ENCODE measurements at places on chromosomes 5 and 9.

DNA sequence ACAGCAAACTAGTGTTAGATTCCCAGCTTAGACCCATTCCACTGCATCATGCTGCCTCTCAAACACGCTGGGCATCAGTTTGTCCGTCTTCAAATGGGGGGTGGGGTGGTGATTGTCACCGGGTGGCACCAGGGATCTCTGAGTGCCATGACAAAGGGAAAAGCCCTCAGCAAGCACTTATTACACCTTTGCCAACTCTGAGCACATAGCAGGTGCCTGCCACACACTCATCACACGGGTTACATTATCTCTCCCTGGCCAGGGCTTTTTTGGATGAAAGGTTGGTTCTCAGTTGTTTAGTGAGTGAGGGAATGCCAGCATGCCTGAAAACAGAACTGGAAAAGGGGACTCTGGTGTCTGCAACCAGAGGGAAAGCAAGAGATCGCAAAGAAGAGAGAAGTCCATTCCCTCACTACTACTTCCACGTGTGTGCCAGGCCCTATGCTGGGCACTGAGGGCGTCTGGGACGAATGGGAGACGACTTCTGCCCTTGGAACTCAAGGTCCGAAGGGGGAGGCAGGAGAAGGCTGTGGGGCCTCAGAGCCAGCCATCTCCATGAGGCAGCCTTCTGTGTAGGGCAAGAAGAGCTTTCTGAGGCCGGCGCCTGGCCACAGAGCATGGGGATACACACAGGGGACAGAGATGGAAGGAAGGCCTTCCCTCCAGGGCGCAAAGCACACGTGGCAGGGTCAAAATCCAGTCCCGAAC, 48.9 kb downstream of the PAX5 start:
- DNase-seq: no peak

- no peak for DNase-seq
Observed at GRCh38 chr9:36382484-36382883, 17.6 kb downstream of the RNF38 start.

DNA sequence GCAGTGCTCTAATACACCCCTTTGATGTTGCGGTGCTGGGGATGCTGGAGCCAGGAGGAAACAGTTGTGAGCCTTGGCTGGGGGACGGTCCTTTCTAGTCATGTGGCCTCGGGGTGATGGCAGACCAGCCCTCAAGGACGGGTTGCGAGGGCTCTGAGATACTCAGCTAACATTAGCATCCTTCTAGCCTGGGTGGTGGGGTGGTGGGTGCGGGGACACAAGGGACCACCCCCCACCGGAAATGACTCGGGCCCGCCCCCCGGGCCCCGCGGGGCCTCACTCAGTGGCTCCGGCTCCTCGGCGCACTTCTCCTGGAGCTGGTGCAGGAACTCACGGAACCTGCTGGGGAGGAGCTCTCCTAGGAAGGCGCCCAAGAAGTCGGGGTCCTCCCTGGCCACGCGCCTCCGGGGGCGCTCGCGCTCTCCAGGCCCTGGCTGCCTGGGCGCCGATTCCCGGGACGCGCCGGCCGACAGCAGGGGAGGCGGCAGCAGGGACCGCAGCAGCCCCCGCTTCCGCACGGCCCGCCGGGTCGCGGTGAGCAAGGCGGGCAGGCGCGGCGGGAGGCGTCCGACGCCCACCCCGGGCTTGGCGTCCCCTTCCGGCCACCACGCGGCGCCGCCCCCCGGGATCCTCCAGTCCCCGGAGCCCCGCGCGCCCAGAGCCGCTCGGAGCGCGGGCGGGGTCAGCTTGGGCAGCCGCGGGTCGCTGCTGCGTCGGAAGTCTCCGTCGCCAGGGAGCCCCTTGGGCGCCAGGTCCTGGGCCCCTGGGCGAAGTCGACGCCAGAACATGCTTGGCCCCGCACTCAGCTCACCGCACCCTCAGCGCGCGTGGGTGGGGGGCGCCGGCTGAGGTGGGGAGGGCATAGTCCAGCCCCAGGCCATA, 873 bp downstream of the C9orf50 start:
- no peak for DNase-seq

DNA sequence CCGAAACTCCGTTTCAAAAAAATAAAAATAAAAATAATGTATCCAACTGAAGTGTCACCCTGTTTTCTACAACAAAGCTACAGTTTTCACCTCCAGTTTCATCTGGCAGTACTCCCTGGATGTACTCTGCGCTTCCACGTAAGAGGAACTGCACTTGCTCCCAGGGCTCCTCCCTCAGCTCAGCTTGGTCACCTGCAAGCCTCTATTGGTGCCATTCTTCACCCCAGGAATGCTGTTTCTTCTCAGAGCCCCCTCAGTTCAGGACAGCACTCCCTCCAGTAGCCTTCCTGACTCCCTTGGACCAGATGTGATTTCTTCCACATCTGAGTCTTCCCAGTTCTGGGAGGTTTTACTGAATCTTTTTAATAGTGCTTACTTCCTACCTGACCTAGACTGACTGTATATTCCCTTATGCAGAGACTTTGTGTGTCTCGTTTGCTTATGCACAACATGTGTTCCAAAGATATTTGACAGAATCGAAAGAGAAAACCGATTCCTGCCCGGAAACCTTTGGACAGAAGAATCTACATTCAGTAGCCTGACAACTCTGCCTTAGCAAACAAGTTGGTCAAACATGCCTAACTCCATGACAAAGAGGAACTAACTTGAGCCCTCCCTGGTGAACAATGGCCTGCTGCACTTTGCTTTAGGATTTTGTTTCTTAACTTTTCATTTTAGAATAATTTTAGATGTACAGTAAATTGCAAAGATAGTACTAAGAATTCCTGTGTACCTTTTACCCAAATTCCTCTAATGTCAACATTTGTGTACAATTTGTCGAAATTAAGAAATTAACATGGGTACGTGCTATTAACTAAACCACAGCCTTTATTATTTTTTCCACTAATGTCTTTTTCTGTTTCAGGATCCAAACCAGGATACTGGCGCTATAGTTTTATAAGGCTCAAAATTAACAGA, 814 bp downstream of the CCDC125 start:
- DNase-seq: no peak

DNA sequence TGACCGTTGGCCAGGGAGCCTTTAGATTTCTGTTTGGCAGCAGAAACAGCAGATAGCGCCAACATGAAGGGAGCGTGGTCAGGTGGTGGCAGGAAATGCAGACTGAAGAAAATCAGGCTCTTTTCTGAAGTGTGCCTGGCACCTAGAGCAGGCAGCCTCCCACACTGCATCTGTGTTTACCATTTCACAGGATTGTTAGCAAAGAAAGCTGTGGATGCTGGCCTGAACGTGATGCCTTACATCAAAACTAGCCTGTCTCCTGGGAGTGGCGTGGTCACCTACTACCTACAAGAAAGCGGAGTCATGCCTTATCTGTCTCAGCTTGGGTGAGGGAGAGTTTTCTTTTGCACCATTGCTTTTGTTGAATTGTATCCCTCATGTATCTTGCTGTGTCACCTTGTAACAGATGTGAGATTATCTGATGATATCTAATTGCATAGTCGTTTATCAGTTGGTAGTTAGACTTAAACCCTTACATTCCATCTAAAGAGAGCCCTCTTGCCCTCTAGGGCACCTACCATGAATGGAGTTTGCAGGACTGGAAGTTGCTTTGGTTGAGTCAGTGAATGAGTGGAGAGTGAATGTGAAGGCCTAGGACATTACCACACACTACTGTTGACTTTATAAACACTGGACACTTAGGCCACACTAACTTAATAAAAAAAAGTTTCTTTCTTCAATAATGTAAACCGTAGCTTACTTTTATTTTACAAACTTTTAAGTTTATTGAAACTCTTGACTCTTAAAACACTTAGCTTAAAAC, 42.8 kb downstream of the ACO1 start:
- DNase-seq: no peak

GRCh38 chr5:157366741-157367674, 93.0 kb upstream of the NIPAL4 start:
- DNase-seq: no peak

DNA sequence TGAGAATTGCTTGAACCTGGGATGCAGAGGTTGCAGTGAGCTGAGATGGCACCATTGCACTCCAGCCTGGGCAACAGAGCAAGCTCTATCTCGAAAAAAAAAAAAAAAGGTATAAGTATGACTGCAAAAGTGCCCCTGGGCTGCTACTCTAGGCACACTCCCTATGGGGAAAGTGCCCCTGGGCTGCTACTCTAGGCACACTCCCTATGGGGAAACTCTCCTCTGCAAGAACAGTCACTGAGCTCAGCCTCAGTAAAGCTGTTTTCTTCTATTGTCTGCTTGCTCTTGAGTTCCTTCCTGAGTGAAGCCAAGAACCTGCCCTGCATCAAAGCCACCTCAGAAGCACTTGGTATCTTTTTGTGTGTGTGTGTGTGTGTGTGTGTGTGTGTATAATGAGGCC, 20.9 kb upstream of the TENT2 start:
- DNase-seq: no peak

- DNase-seq: no peak
Observed at GRCh38 chr5:17763301-17763700, 129.0 kb downstream of the TAF11L14 start.

DNA sequence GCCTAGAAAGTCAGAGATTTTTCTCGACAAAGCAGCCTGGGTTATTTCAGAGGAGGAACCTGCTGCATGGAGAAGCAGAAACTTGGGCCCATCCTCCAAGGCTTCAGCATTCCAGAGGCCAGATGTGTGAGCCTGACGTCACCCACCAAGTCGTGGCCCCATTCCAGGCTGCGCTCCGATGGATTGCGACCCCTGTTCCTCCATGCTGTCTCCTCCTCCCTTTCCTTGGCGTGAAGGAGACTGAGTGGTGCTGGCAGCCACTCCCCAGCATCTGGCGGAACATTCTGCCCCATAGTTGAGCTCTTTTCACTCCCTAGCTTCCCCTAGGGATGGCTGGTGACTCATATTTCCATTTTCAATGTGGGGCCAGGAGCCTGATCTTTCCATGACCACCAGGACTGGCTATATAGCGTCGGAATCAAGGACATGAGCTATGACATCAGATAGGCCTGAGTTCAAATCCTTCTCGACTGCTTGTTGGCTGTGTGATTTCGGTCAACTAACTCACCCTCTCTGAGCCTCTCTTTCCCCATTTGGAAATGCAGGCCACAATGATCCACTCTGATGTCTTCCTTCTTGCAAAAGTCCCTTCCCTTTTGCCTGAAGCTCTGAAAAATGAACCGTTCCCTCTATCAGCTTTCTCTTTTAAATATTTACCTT, 24.5 kb upstream of the DUSP1 start:
- no peak for DNase-seq

DNA sequence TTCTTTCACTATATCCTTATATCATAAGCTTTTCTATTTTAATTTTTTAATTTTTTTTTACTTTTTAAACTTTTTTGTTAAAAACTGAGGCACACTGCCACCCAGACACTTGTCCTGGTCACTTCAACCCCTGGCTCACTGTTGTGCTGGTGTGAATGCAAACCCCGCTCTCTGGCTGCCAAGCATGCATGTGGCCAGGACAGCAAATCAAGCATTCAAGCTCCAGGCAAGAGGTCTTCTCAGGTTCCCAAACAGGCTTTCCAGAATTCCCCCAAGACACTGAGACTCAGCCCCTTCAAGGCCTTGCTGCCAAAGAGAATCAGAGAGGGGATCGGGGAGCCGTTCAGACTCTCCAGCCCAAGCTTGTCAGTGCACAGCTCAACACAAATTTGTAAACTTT, 139.9 kb downstream of the FANCC start:
- no peak for DNase-seq

GRCh38 chr5:91638010-91638409, 254.9 kb upstream of the ARRDC3 start:
- no peak for DNase-seq

DNA sequence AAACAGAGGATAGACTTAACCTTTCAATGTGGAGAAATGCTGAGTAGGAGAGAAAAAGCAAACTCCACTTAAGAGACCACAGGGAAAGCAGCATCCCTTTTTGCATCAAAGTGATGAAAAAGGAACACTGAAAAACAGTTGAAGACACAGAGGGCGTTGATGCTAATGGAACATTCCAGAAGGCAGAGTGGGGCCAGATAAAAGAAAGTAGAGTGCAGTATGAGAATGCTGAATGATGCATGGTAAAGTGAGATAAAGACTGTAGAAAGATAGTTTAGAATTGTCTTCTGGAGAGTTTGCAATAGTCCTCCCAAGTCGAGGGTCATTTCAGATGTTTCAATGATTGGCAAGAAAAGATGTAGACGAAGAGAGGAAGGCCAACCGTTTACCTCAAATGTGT, 574.3 kb downstream of the PRR16 start:
- DNase-seq: no peak

- no peak for DNase-seq
Observed at GRCh38 chr5:31442058-31442745, 89.7 kb downstream of the DROSHA start.

- DNase-seq: peak; percentile 54
Observed at GRCh38 chr5:113390224-113390623, 44.6 kb downstream of the TSSK1B start.

DNA sequence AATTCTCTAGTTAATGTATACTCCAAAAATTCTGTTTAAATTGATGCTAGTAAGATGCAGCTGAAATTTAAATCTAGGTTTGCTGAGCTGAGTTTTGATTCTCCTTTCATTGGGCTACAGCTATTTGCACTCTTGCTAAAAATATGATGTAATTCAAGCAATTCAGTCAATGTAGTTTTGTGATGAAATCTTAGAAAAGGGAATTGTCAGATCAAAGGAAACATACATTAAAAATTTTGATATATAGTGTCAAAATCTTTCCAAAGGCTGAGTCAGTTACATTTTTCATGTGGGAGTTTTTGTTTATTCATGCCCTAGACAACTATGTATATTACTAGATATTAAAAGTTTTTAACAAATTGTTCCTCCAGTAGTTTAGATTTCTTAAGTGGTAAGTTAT, 334.9 kb upstream of the DAB2 start:
- DNase-seq: no peak

- no peak for DNase-seq
Observed at GRCh38 chr5:133950821-133951612, 17.4 kb downstream of the C5orf15 start.

GRCh38 chr9:92146610-92147009, 31.4 kb upstream of the SPTLC1 start:
- no peak for DNase-seq

- no peak for DNase-seq
Observed at GRCh38 chr9:71632776-71633175, 135.5 kb downstream of the CEMIP2 start.

DNA sequence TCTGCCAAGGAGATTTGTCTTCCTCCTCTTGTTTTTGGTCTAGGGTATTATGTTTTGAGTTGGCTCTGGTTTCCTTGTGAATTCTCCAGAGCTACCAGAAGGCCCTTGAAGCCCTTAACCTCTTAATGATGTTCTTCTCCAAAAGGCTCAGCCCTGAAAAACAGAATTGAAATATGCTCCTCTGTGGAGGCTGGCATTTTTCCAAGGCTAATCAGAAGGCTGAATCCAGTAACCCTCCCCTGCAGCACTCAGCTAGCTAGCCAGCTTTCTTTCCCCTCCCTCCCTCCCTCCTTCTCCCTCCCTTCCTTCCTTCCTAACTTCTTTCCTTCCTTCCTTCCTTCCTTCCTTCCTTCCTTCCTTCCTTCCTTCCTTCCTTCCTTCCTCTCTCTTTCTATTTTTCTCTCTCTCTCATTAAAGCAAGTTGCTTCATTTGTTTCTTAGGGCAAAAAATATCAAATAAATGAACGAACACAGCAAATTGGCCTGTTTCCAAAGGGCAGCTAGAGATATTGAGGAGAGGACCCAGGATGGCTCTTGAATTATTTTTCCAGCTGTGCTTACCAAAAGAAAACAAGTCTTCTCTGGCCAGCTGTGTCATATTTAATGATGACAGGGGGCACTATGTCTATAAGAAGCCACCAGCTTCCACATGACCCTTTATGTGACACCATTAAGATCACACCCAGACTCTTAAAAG, 38.7 kb downstream of the JAKMIP2 start:
- no peak for DNase-seq
